ENCODE measurements at places on chromosomes 12 and 14.

- DNase-seq, result no peak
These were observed 114.9 kb downstream of the SAMD4A start for GRCh38 chr14:54681811-54682261.

GRCh38 chr14:99062216-99062615, 209.8 kb downstream of the BCL11B start:
- DNase-seq, result no peak

DNA sequence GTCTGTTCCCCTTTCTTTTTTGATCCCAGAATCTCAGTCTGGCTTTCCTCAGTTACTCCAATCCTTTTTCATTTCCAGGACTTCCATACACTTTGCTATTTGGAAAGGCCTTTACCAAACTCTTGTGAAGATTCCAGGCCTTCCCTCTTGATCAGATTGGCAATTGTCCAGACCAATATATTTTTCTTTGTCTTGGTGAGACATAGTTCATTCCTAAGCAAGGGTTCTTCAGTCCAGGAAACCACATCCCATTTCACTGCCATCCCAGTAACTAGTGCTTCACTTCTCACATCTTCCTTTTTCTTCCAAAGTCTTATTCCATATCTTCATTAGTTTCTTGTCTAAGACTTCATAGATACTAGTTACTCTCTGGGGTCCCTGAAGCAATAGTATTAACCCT, 2.1 kb upstream of the PTPRQ start:
- DNase-seq, result no peak

DNA sequence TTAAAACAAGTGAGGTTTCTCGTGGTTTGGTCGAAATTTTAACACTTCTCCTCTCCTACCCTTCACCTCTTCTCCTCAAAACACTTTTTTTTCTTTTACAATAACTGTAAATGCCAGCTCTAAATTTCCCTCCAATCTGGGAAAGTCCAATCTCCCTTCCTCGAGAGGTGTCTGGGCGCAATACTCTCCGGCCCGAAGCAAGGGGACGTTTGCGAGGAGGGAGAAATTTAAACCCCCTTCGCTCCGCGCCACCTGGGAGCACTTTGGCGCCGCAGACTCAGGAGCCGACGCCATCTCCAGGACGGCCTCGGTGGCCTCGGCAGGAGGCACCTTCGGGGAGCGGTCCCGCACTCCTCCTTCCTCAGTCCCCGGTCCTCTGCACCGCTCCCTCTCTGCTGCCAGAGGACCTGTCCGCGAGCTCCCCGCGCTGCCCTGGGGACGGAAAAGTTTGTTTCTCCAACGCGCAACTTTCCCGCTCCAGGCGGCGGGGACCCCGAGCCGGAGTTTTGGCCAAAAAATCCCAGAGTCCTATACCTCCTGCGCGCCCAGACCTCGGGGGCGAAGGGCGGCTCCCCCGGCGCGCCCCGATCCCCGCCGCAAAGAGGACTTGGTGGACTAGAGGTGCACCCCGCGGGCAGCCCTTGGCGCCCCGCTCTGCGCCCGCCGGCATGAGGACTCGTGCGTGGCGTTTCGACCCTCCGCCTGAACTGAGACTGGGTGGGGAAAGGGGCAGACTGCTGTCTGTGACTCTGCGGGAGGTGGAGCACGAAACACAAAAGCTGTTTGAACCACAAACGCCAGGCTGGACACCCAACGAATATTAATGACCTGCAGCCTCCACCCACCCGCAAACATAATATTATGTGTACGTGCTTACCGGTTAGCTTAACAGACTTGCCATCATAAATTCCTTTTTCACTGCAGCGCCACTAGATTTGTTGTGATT, 95.2 kb upstream of the HMGA2 start:
- DNase-seq, result no peak

GRCh38 chr12:55966408-55967281, at the start of gene CDK2:
TSS of gene CDK2 (plus strand) at chr12:55966830. CDS start at chr12:55967009, 179 bp downstream.
- DNase-seq, result peak; percentile 70

GRCh38 chr14:98323836-98324235, 948.2 kb downstream of the BCL11B start:
- DNase-seq, result no peak

- DNase-seq, result no peak
These were observed 69.3 kb upstream of the IGF1 start for GRCh38 chr12:102549691-102550090.

GRCh38 chr14:78282437-78282836, 112.3 kb downstream of the NRXN3 start:
- DNase-seq, result no peak

DNA sequence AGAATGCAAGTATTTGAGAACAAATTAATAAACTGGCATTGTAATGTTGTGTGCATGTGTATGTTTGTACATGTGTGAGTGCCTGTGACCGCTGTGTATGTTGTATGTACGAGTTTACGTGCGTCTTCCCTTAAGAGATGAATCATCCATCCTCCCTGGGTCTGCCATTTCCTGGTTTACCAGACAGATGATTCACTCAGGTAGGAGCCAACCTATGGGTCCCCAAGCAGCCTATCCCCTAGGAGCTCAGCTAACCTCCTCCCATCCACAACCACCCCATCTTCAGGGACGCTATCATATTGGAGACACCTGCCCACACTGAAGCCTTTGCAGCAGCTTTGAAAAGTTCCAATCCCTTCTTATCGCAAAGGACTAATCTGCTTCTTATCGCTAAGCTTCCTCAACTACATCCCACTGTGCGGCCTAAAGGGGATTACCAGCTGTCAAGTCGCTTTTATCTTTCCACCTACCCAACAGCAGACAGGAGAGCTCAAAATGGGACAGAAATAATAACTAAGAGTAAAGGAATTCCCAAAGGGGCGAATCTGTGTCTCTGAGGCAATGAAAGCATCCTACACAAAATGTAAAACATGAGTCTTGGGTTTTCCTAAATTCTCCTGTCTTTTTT, 81.5 kb upstream of the TMCC3 start:
- no peak for DNase-seq

GRCh38 chr12:50642761-50643160, 121.1 kb upstream of the ATF1 start:
- no peak for DNase-seq
